Neural progenitor cell (in vitro differentiated cells): ENCODE measurements at places on chromosomes 5 and 9. TPM values are rescaled to one million over a fixed set of nuclear protein-coding genes. Genes with fewer than 3 reads are reported as not detected.
A peak's percentile ranks its signal among the peaks of the same experiment; 100 is the strongest.

GRCh38 chr5:167336161-167336560 is 955.3 kb upstream of the WWC1 start:
- H3K4me3 ChIP-seq: no peak overlapping the region
- H3K27me3 ChIP-seq: no peaks in the 10 kb centered on the region
- no peaks in the 10 kb centered on the region for H3K36me3 ChIP-seq
- peaks cover 26% of the 10 kb centered on the region for H3K4me1 ChIP-seq
- peak overlapping the region; percentile 49 for H3K27ac ChIP-seq
- peak; percentile 61 for DNase-seq

DNA sequence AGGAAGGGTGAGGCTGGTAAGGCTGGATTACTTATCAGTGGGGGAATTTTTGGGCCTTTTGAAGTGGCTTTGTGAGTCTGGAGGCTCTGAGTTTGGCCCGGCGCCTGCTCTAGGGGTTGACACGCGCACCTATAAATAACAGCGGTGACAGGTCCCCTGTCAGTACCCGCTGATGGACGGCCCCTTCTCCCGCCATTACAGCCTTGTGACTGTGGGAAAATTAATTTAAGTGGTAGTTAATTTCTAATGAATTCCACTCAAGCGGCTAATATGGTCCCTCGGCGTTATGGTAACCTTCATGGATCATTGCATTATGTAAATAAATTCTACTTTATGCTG is 16.5 kb downstream of the MRPL36 start:
- H3K4me3 ChIP-seq: no peak overlapping the region
- no peaks in the 10 kb centered on the region for H3K27me3 ChIP-seq
- H3K27ac ChIP-seq: no peak overlapping the region
- peaks cover 4% of the 10 kb centered on the region for H3K4me1 ChIP-seq

DNA sequence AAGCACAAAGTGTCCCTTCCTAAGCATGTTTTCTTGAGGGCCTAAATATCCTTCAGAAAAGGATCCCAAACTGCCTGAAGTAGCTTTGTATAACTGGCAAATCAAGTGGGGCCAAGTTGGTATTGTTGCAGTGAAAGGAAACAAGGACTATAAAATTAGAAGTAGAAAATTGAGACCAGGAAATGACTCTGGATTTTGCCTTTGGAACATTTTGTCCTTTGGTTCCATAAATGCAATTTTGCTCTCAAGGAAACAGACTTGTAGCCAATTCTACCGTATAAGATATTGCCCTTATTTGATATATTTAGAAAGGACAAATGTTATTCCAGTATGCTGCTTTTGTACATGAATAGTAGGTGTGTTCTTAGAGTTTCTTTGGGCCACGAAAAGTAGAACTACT is 34.4 kb downstream of the RABGAP1 start:
- H3K36me3 ChIP-seq: no peaks in the 10 kb centered on the region
- H3K4me1 ChIP-seq: no peaks in the 10 kb centered on the region
- no peak overlapping the region for H3K27ac ChIP-seq
- DNase-seq: no peak

DNA sequence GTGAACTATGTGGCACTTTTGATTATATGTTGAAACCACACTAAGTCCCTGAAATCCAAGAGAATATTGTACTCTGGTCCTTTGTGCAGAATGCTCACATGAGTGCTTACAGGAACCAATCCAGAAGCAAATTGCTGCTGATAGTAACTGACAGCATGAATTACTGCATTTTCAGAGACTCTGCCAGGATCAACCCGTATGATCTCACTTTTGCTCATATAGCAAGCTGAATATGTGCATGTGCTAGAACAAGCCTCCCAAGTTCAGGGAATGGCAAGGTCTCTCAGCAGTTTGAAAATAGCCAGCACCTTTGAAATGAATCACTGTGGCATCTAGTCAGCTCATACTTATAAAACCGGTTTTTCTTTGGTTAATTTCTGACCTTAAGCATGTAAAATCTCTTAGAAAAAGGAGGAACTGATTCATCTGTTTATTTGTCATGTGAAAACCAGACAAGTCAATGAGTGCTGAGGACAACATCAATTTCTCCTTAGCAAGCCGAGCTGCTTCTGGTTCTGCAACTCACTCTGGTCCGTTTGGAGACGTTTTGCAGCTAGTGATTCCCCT is 215.7 kb upstream of the ELL2 start:
- H3K27me3 ChIP-seq: no peaks in the 10 kb centered on the region
- no peaks in the 10 kb centered on the region for H3K4me1 ChIP-seq
- H3K27ac ChIP-seq: no peak overlapping the region
- no peak overlapping the region for H3K4me3 ChIP-seq
- no peak for DNase-seq
- H3K36me3 ChIP-seq: no peaks in the 10 kb centered on the region

Gene ZNF618
- total RNA-seq: 10.5 and 16.9 TPM in 2 replicates
